ENCODE measurements at places on chromosomes 2 and 18.

DNA sequence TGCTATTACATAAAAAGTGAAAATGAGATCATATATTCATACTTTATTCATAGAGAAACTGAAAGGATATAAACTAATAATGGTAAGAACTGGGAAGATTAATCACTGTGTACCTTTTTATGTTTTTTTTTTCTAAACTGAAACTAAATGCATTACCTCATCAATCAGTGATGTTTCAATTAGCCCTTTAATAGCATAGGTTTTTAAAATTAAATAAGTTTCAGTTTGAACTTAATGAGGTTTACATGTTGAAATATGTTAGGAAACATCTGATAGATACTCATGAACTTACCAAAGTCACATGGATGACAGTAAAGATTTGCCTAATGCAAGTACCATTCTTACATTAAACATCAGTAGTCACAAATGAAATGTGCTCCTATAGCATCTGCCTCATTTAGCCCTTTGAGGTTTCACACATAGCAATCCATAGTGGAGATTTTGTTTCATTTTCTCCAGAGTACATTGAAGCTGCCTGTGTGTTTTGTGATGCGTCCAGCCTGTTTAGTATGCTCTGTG lies 8.9 kb downstream of the MAPRE2 start:
- DNase-seq, result no peak

GRCh38 chr2:18062892-18063291 lies 184.4 kb downstream of the KCNS3 start:
- DNase-seq, result no peak

- no peak for DNase-seq
These were observed 650.1 kb downstream of the SLC4A3 start for GRCh38 chr2:220277445-220277975.

- DNase-seq, result no peak
These were observed 8.6 kb upstream of the ARMC9 start for GRCh38 chr2:231189571-231190495.

GRCh38 chr18:72866442-72866900 lies 1.3 kb downstream of the NETO1 start:
- DNase-seq, result no peak

- DNase-seq, result no peak
These were observed 338.8 kb downstream of the CYRIA start for GRCh38 chr2:16326711-16327300.

GRCh38 chr2:222483513-222484039 lies 59.2 kb downstream of the SGPP2 start:
- no peak for DNase-seq

GRCh38 chr2:128315829-128316776 lies 2.6 kb downstream of the HS6ST1 start:
- DNase-seq, result no peak

GRCh38 chr2:214902286-214902685 lies 92.8 kb upstream of the BARD1 start:
- DNase-seq, result no peak

DNA sequence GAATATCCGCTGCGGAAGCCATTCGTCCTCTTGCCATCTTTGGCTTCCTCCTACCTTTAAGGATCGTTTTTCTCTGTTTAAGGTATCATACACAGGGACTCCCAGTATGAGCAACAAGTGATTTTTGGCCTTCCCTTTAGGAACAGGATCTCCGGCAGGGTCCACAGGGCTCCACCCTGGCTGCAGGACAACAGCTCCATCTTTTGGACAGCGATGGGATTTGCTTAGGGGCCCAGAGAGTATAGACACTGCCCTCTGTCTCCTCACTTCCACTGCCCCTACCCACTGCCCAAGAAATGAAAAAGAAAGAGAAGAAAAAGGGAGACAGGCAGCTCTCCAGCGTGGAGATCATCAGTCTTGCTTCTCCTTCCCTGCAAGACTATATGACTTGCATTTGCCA lies 224.5 kb downstream of the UXS1 start:
- DNase-seq, result no peak

- DNase-seq, result no peak
These were observed 497.6 kb upstream of the FAM98A start for GRCh38 chr2:34096562-34097171.

GRCh38 chr2:9757501-9758264 lies 85.6 kb upstream of the TAF1B start:
- DNase-seq, result no peak

- DNase-seq, result no peak
These were observed 31.6 kb upstream of the WDR75 start for GRCh38 chr2:189409647-189410046.

DNA sequence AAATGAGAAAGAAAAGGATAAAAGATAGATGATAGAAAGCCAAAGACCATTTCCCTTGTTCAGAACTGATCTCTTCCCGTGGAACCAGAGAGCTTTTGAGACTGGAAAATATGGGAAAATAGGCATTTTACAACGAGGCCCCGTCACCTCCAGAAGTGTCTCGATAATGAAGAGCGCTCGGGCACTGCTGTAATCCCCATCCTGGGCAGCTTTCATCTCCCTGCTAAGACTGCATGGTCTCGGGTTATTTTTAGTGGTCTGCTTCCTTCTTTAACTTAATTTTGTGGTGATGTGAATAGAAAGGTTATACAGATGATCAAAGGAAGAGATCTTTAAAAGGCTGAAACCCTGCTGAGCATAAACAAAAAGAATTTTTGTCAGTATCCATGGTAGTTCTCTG lies 176.6 kb downstream of the METTL4 start:
- DNase-seq, result no peak

GRCh38 chr18:57220480-57220879 lies 73.6 kb downstream of the BOD1L2 start:
- DNase-seq, result no peak

DNA sequence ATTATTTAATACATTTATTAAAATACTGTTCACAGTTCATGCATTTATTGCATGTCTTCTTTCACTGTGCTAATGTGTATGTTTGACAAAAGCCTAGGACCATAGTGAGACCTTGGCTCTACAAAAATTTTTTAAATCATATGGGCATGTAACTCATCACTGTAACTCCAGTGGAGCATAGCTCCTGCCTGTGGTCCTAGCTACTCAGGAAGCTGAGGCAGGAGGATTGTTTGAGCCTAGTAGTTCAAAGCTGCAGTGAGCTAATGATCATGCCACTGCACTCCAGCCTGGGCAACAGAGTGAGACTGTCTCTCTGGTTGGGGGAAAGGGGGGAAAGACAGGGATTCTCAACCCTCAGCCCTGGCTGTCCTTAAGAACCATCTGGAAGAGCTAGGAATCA lies 137.8 kb downstream of the PRKCE start:
- no peak for DNase-seq

DNA sequence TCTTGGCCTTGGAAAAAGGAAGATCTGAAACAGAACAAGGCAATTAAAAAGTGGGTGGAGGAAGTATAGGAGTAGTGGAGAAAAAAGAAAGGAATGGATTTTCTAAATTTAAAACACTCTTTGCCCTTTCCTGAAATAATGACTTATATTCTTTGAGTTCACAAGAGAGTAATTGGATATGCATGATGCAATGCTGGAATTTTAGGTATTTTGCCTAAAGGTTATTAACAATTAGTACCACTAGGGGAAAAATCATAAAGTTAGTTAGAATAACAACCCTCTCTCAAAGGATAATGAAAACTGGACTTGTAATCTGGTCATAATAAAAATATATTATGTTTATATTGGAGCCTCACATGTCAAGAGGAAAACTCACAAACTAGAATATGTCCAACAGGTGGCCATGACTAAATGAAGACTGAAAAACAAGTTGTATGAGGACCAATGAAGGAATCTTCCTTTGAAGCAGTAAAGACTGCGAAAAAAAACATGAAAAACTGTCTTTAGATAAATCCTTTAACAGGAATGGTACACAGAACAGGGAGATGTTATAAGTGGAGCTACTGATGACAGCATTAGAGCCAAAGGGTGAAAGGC lies 281.8 kb downstream of the NCKAP5 start:
- no peak for DNase-seq

- no peak for DNase-seq
These were observed 978 bp upstream of the TUBA4A start for GRCh38 chr2:219254590-219255201.

DNA sequence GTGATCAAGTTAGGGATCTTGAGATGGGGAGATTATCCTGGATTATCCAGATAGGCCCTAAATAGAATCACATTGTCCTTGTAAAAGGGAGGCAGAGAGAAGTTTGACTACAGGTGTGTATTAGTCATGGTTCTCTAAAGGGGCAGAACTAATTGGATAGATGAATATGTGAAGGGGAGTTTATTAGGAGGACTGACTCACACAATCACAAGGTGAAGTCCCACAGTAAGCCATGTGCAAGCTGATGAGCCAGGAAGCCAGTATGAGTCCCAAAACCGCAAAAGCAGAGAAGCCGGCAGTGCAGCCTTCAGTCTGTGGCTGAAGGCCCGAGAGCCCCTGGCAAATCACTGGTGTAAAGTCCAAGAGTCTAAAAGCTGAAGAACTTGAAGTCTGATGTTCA lies 275.8 kb downstream of the KCNS3 start:
- DNase-seq, result no peak

GRCh38 chr2:11703700-11704099 lies 33.7 kb upstream of the NTSR2 start:
- DNase-seq, result no peak

GRCh38 chr2:55090702-55091101 lies 40.5 kb upstream of the RTN4 start:
- no peak for DNase-seq

GRCh38 chr2:38154395-38154794 lies 78.4 kb upstream of the CYP1B1 start:
- DNase-seq, result no peak

GRCh38 chr2:39735648-39736047 lies 43.4 kb downstream of the THUMPD2 start:
- DNase-seq, result no peak

DNA sequence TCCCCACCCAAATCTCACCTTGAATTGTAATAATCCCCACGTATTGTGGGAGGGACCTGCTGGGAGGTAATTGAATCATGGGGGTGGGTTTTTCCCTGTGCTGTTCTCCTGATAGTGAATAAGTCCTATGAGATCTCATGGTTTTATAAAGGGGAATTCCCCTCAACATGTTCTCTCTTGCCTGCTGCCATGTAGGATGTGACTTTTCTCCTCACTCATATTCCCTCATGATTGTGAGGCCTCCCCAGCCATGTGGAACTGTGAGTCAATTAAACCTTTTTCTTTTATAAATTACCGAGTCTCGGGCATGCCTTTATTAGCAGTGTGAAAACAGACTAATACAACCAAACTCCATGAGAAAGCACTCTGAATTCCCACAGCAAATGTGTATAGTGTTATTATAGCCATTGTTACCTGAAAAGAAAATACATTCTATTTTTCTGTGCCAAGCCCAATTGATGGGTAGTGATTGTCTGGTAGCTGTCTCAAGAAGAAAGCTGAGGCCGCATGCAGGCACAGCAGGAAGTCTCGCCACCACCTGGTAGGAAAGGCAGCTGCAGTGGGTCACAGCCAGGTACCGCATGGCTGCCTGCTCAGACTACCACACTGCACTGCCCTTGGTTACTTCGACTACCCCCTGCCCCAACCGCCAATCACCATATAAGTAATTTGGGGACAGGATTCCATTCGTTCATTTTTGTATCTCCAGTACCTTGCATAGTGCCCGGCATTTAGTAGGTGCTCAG lies 10.3 kb upstream of the ZBTB7C start:
- DNase-seq, result no peak

- peak; percentile 35 for DNase-seq
These were observed 53.0 kb upstream of the ALPP start for GRCh38 chr2:232325324-232326273.

- no peak for DNase-seq
These were observed 612.9 kb downstream of the LRP1B start for GRCh38 chr2:141517852-141518421.

DNA sequence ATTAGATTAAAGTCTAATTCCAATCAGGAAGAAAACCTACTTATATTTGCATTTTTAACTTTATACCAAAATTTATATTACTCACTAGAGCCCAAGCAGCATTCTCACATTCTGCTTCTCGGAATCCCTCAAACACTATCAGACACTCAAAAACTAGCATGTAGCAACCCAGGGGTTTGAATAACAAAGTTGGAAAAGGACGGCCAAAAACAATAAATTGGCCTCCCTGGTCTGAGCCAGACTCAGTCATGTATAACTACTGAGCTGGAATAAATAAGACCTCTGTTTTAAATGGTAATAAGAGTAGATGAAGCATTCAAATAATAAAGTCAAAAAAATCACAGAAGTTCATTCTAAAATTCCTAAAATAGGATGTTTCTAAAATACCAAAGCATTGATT lies 290.9 kb downstream of the IRS1 start:
- DNase-seq, result no peak

DNA sequence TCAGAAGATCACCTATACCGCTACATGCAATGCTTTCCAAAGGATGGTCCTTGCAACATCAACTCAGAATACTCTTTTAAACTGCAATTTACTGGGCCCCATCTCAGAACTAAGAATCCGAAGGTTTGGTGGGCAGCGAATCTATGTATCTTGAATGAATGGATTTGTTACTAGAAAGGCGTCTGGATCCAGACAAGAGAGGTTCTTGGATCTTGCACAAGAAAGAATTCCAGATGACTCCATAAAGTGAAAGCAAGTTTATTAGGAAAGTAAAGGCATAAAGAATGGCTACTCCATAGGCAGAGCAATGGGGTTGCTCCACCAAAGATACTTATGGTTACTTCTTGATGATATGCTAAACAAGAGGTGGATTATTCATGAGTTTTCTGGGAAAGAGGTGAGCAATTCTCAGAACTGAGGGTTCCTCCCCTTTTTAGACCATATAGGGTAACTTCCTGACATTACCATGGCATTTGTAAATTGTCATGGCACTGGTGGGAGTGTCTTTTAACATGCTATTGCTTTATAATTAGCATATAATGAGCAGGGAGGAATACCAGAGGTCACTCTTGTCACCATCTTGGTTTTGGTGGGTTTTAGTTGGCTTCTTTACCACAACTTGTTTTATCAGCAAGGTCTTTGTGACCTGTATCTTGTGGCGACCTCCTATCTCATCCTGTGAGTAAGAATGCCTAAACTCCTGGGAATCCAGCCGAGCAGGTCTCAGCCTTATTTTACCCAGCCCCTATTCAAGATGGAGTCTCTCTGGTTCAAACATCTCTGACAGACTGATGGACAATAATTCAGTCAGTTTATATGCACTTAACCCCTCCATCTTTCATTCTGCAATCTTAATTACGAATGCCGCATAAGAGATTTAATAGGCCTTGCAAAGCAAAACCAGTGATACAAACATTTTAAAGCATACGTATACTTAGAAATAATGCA lies 7.5 kb upstream of the RMDN2 start:
- DNase-seq, result no peak

GRCh38 chr2:65026704-65027464 lies 29.3 kb upstream of the CEP68 start:
- no peak for DNase-seq

DNA sequence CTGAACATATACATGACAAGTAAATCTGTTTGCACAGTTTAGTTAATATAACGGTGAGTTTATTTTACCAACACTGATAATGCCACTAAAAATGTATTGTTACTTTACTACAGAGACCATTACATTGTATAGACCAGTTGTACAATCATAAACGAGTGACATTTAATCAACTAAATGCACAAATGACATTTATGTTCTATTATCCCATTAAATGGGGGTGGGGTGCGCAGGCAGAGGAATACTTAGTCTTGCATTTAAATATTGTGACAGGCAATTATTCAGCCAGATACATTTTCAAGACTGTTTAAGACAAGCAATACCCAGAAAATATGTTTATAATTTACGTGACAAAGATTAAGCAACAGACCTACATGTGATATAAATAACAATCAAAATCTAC lies 72.0 kb upstream of the CHAC2 start:
- DNase-seq, result no peak

All from stimulated activated CD8-positive, alpha-beta memory T cell treated with anti-CD3 and anti-CD28 coated beads, Interleukin-15, amount 100 ng/mL, for 24 hours (primary cell).